Panc1 (cell line): ENCODE measurements at places on chromosomes 4 and X.

DNA sequence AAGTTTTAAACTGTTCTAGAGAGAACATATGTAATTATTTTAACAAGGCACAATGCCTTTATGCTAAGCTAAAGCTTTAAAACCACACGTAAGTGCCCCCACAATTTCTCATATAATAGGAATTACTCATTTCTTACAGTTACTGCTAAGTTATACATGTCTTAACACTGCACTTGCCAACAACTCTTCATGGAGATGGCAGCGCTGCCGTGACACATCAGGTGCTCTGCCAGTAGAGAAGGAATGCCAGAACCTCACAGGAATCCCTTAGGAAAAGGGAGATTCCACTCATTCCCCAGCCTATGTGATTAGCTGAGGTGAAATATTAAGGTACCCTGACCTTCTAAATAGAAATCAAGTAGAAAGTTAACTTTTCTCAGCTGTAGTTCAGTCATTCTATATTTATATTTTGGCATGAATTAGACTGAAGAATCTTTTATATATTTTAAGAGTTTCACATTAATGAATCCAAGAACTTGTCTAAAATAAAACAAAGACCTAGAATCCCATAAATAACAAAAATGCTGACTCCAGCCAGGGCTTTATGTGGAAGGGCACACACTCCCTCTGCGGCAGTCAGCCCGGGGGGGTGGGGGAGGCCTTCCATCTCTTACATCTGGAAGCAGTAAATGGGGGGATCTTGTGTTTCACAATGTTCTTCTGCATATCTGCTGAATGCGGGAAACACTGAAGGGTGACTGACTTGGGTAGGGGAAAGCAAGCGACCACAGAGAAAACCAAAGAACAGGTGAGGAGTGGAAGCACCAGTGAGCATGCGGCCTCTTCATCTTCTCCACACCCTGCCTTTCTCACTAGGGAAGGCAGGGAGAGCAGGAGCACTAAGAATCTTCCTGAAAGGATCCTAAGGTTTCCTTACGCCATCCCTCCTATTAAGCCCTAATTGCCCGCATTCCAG lies 23.7 kb downstream of the ACSL1 start:
- DNase-seq: no peak

- no peak for DNase-seq
Measured at GRCh38 chrX:38124000-38124399, 96.7 kb downstream of the SRPX start.

DNA sequence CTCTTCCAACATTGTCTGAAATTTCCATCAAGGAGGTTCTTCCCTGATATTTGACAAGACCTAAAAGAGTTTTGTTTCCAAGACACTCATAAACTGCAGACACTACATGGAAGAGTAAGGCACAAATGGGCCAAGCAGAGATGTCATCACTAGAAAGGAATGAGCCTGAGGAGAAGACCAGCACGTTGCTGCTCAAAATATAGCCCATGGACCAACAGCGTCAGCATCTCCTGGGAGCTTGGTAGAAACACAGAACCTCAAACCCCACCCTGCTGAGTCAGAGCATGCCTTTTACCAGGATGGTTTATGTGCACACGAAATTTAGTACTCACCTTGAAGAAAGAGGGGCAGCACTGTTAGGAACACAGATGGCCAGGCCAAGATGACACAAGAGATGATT lies 128.7 kb upstream of the MID1 start:
- DNase-seq: no peak

DNA sequence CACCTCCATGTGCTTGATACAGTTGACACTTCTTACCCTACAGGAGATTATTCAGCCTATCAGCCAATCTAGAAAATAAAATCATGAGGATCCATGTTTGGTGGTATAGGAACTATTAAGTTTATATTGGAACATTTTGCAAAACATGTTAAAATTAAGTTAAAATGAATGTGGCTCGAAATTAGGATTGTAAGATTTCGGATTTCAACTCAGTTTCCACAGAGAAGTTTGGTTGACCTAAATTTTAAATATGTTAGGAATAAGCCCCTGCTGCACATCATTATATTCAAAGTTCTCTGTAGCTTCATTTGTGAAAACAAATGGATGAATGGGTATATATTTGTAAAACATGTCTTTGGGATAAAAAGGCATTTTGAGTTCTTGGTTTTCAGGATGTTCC lies at the start of gene RAB40A:
RAB40A (minus strand) TSS at position 101 of the 400 bp plus-strand sequence. CDS start 18,733 bp downstream, outside the sequence.
- DNase-seq: no peak

GRCh38 chrX:46367491-46367890 lies 177.7 kb downstream of the ZNF674 start:
- no peak for DNase-seq

- peak; percentile 27 for DNase-seq
Measured at GRCh38 chrX:31036895-31037294, 34.9 kb downstream of the FTHL17 start.

- DNase-seq: no peak
Measured at GRCh38 chr4:141425124-141425523, 204.4 kb downstream of the ZNF330 start.

GRCh38 chrX:40543661-40544328 lies 37.0 kb upstream of the ATP6AP2 start:
- peak; percentile 13 for DNase-seq

GRCh38 chrX:116282751-116283150 lies 112.2 kb downstream of the AGTR2 start:
- no peak for DNase-seq

- no peak for DNase-seq
Measured at GRCh38 chr4:139078926-139079325, 63.3 kb downstream of the NOCT start.

DNA sequence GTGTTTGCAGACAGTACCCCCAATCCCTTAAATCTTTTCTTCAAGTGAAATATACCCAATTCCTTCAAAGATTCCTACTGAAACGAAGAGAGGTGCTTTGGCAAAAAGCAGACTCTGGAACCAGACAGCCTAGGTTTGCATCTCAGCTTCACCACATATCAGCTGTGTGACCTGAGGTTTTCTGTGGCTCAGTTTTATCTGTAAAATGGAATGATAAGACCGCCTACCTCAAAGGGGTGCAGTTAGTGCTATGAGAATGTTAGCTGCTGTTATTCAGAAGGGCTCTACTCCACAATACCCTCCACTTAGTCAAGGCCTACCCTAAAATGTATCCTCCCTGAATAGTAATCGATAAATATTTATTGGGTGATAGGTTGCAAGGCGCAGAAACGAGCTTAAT lies 664 bp downstream of the PIR start:
- DNase-seq: no peak

DNA sequence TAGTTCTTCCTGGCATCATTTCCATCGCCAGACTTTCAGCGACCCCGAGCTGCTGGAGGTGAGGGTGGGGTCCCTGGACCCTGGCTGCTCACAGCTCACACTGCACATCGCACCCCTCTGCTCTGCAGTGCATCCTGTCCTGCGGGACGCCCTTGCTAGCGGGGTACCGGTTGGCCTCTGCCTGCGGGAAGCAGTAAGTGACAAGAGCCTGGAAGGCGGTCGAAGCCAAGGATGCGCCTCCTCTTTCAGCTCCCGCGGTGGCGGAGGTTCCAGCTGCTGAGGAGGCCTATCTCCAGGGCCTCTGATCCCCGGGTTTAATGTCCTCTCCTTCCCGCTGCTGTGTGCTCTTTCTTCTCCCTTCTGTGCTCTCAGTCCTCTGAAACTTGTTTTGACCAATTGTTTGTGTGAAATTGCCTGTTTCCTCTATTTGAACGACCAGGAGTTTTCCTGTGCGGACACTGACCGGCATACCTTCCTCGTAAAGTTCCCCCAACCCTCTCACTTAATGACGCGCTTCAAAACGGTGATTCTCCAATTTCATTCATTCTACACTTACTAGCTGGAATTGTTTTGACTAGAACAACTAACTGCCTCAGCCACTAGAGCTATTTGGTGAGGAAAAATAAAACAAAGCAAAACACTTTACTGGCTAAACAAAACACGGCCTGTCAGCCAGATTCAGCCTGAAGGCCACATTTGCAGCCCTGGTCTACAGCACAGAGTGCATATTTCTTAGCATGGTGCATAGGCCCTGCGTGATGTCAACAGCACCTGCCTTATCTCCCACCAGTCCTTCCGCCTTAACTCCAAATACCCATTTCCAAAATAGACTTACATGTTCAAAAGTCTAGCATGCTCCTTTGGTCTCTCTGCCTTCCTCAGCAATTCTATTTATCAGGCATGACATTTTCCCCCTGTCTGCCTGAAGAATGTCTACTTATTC lies 28.0 kb downstream of the MGAT4D start:
- no peak for DNase-seq

DNA sequence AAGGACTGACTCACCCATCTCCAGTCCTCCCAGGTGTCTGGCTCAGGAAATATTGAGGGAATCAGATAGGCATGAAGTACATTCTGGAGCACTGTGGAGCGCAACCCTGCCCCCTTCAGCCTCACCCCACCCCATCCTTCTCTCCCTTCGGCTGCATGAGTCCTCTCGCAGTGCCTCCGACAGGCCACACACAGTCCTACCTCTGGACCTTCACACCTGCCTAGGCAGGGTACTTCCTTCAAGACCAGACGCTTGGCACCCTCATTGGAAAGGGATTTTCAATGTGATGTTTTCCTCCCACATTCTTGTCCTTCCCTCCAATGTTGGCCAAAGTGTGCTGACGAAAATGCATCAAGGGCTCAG lies 26.8 kb upstream of the PPP2R2C start:
- no peak for DNase-seq

DNA sequence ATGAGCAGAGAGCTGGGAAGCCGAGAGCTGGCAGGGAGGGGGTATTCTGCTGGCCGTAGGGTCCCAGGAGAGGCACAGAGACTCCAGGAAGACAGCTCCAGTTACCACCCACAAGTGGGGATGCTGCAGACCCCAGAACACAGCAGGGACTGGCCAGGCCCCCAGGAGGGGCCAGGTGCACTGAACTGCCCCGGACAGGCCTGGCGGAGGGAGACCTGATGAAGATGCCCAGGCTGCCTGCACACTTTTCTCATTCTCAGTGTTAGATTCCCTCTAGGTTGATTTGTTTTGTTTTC lies 110.8 kb downstream of the CPZ start:
- DNase-seq: no peak

GRCh38 chr4:35942092-35942491 lies 302.2 kb downstream of the ARAP2 start:
- DNase-seq: no peak

DNA sequence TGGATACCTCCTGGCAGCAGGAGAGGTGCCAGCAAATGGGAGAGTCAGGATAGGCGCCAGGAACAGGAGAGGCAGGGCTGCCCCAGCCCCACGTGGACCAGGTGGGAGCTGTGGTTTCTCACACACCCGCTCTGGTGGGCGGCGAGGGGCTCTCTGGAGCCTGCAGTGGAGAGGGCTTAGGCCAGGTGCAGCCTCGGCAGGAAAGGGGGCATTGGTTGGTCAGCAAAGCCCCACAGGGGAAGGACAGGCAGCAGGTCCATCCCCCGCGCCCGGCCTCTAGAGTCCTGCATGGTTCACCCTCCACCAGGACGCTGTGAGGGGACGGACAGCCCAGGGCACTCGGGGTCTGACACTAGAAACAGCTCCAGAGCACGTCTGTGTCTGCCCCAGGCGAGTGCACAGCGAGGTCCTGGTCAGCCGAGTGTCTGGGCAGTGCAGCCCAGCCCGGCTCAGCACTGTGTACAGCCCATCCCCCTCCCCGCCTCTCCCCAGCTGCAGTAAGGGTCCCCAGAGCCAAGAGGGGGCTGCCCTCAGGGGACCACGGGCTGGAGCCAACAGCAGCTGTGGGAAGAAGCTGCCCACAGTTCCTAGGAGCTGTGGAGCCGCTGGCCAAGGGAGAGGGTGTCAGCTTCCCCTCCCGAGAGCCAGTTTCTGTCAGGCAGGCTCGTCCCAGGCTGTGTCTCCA lies 8.2 kb downstream of the ATP5ME start:
- DNase-seq: no peak
